Activated CD4-positive, alpha-beta memory T cell treated with anti-CD3 and anti-CD28 coated beads, Interleukin-2, amount 10 ng/mL, durations not matched to agents 7 days and 5 days (primary cell): ENCODE measurements at places on chromosomes 12 and 14. TPM values are rescaled to one million over a fixed set of nuclear protein-coding genes. Genes with fewer than 3 reads are reported as not detected.

Gene ACRBP
- 1.8 TPM for total RNA-seq

- no peak for DNase-seq
Observed at GRCh38 chr14:79924551-79924950, 286.8 kb downstream of the DIO2 start.

Gene LBHD2
- total RNA-seq: not detected

GRCh38 chr12:38384816-38385378 lies 68.3 kb downstream of the ALG10B start:
- no peak for DNase-seq

Gene KCNC2
- total RNA-seq: not detected

GRCh38 chr12:68378872-68379606 lies 46.9 kb upstream of the MDM1 start:
- no peak for DNase-seq
